ENCODE measurements at places on chromosomes 4 and X. TPM values are rescaled to one million over a fixed set of nuclear protein-coding genes. Genes with fewer than 3 reads are reported as not detected.
A peak's percentile ranks its signal among the peaks of the same experiment; 100 is the strongest.

GRCh38 chr4:74490736-74491135 is 45.8 kb downstream of the AREG start:
- no peak for DNase-seq

- no peak for DNase-seq
These were observed 163.3 kb upstream of the RBPJ start for GRCh38 chr4:26157541-26157940.

DNA sequence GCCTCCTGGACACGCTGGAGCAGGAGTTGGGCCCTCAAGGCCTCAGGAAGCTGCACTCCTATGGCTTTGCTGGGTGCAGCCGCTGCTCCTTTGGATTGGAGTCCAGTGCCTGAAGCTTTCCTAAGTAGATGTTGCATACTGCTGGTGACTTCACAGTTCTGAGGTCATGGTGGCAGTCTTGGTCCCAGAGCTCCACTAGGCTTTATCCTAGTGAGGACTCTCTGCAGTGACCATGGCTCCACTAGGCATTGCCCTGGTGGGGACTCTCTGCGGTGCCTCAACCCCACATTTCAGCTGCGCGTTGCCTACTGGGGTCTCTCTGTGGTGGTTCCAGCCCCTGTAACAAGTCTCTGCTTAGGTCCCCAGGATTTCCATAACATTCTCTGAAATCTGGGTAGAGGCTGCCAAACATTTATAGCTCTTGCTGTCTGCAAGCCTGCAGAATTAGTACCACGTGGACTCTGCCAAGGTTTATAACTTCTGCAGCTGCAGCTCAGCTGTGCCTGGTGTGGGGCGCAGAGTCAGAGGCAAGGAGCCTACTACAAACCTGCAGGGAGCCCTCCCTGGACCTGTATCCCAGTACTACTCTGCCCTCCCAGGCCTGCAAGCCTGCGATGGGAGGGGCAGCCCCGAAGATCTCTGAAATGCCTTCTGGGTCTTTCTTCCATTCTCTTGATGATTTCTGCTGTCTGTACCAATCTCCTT is 46.0 kb upstream of the NFKB1 start:
- no peak for DNase-seq

The HOPX gene
- 9.4 TPM for total RNA-seq

DNA sequence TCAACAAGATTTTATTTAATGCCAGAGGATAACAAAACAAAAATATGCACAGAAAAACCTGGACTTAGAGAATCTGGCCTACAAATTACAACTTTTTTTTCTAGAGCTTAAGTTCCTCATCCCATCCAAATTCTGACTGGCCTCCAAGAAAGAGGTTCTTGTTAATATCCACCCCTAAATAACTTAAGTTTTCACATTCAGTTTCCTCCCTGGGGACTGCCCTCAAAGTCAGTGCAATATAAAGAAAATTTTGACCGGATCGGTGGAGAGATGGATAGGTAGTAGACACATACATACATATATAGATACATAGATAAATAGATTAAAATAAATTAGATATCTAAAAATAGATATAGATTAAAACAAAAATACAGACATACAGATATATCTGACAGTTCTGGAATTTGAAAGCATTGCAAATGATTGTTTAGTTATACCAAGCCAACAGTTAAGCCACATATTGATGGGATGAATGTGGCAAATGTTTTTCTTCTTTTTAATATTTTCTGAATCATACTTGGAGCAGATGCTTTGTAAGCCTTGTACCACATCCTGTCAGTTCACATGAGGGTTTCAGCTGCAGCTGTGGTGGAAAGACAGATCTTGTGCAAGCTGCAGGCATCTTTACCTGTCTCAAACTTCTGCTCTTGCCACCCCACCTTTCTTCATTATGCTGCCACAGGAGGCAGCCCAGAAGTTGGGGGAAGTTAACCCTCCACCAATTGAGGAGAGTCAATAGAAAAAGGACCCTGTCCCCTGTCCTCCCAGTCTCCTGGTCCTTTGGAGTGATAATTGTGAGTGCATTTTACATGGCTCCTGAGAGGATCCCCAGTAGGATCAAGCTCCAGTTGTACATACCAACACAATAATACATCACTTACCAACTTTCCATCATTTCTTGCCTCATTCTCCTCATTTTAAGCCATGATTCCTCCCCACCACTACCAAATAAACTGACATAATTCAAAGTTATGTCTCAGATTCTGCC is 58.5 kb upstream of the PRDM8 start:
- peak; percentile 73 for DNase-seq

GRCh38 chr4:179624768-179625181 is 2182.5 kb upstream of the AGA start:
- peak; percentile 23 for DNase-seq

DNA sequence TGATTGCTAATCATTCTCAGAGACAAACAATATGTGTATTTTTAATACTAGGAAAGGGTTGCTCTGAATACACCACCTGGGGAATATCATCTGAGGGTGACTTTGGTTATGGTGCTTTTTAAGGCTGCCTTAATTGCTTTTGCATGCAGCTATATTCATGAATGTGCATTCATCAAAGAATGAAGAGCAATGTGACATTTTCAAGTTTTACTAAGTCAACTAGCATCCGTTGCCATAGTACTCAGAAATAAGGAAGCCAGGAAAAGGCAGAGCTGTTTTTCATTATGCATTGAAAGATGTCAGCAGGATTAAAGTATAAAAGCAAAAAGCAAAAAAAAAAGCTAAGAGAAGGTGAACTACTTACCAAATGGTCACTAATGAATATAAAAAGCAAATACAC is 67.4 kb upstream of the PCDH18 start:
- DNase-seq: no peak

GRCh38 chr4:65589921-65590320 is 80.4 kb downstream of the EPHA5 start:
- no peak for DNase-seq

DNA sequence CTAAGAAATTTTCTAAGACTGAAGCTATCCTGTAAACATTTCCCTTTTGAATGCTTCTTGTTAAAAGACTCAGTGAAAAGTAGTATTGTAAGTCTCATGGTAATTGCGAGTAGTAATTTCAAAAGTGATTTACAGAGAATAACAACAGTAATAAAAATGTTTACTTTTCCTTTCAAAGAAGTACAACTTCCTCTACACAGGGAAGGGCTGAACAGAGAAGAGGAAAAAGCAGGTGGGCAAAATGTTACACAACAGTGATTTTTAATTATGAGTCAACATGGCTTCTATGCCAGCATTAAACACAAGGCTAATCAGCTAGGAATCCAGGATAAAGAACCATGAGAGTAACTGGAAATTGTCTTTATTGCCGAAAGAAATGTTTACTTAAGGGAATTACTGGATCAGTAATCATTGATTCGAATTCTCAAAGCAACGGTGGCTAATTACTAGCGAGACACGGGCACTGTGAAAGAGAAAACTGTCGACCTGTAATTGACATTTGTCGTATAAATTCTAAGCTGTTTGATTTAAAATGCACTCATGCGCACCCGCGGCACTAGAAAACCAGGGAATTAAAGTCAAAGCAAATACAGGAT is 15.4 kb downstream of the UTP3 start:
- peak; percentile 53 for DNase-seq

DNA sequence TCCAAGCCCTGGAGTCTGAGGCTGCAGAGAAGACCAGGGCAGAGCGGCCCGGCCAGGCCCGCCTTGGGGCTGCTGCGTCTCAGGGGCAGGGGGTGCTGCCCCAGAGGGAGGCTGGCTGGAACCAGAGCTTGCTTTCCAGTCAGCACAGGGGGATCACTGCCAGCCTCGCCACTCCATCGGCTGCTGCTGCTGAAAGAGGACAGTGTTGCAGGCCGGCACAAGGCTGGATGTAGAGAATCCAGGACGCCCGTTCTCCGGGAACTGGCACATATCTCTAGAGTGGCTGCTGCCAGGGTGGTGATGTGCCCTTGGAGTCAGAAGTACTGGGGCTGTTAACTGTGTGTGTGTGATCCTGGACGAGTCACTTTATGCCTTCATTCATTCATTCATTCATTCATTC is 31.9 kb upstream of the SORCS2 start:
- no peak for DNase-seq

The FDCSP gene
- not detected for total RNA-seq

GRCh38 chrX:6852869-6853268 is 294.6 kb upstream of the STS start:
- DNase-seq: no peak

The POLR2B gene
- 145 TPM for total RNA-seq

The PDGFRA gene
- total RNA-seq: 2.1 TPM

GRCh38 chr4:41466249-41466648 is 71.7 kb upstream of the LIMCH1 start:
- DNase-seq: no peak

The FAM133A gene
- total RNA-seq: not detected

DNA sequence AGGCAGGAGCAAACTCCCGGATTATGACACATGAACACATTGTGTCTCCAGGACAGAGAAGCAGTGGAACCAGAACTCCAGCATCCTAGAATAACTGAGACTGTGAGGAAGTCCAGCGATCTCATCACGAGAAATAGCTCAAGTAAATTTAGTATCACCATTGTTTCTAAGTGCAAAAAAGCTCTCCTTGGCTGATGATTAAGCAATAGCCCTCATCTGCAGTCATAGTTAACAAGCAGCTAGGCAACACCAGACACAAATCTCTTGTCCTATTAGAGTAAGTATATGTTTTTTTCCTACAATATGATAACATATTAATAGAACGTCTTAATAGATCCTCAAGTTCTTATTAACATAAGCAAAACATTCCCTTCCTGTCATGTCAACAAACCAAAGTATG is 2.4 kb upstream of the CFAP299 start:
- DNase-seq: peak; percentile 14

The BTK gene
- total RNA-seq: not detected

The ATP6AP2 gene
- total RNA-seq: 104 TPM

The PRDM8 gene
- 14.7 TPM for total RNA-seq

GRCh38 chr4:125582302-125582701 is 267.5 kb downstream of the FAT4 start:
- no peak for DNase-seq

DNA sequence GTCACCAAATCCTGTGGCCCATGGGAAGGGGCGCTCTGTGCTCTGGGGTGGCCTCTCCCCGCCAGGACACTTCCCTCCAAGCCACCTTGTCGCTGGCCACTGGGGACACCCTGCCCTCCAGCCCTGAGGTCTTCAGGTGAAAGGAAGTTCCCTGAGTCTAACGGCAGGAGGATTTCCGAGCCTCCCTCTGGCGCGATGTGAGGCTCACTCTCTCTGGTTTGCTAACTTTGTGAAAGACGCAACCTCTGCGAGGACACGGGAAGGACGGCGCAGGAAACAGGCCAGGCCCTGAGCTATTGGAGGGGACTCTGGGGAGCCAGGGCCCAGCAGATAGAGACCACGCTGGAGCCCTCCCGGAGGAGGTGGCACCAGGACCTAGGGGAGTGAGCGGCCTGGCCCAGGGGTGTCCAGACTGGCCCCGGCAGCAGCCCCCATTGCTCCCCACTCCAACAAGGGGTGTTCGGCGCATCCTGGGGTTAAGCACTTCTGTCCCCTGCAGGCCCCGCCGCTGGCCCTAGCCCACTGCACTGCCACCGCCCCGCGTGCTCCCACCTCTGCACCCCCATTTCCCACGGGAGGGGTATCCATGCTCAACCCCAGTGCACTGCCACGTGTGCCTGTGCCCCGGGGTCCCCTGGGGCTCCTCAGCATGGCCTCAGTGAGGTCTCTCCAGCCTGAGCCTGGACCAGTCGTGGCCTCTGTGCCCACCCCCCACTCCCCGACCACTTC is 72.2 kb upstream of the MXD4 start:
- DNase-seq: no peak

DNA sequence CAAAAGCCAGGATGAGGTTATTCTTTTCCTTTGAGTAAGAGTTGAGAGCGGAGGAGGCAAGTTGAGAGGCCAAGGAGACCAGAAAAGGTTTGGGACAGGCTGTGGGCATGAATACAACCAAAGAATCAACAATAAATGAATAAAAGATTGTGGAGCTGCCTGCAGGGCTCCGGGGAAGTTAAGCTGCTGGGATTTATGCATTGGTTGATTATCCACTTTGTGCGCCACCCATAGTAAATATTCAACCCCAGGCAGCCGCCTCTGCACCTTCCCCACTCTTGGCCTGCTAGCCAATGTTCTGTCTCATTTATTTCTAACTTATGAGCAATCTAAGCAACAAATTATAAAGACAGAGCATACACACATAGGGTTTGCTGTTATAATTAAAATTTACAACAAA is 28.2 kb upstream of the IGSF1 start:
- no peak for DNase-seq

DNA sequence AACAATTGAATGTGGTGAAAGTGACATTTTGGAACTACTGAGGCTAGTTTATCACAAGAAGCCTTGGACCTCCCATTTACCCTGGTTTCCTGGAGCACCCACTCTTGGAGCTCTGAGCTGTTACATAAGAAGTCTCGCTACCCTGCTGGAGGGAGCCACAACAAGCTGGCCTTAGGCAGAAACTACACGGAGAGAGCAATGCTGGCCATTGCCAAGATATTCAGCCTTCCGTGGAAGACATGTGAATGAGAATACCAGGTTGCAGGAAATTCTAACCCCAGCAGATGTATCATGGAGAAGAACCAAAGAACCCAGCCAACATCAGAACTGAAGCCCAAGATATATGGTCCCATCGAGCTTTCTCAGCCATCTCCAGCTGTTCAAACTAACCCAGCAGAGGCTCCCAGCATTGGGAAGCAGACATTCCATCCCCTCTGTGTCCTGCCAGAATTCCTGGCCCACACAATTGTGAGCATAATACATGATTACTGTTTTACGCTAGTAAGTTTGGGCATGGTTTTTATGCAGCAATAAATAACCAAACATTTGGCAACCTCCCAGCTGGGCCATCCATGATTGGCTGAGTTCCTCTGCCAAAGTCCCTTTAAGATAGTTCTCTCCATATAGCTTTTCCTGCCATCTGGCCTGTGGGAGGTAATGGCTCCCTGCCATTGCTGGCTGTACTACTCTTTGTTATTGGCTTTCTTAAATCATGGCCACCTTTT is 17.9 kb upstream of the PDE5A start:
- DNase-seq: peak; percentile 34

GRCh38 chr4:147482281-147482680 is 1.4 kb downstream of the EDNRA start:
- no peak for DNase-seq

The PAGE4 gene
- not detected for total RNA-seq

The NCAPG gene
- total RNA-seq: 1.8 TPM

GRCh38 chrX:77446029-77446585 is 1.1 kb upstream of the FGF16 start:
- no peak for DNase-seq

DNA sequence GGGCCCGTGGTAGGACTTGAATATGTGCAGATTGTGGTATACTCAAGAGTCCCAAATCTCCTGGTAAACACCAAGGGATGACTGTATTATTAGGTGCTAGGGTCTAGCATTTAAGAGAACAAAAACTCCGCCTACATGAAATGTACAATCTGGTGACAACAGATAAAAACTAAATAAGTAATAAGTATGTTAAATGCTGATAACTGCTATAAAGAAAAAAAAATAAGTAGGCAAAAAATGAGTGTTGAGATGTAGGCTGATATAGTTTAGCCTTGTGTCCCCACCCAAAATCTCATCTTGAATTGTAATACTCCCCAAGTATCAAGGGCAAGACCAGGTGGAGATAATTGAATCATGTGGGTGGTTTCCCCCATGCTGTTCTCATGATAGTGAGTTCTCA is 23.4 kb downstream of the OTUD4 start:
- no peak for DNase-seq

GRCh38 chrX:22300130-22300529 is 27.4 kb downstream of the CBLL2 start:
- DNase-seq: peak; percentile 81
